ENCODE measurements at places on chromosomes 11 and 22.

DNA sequence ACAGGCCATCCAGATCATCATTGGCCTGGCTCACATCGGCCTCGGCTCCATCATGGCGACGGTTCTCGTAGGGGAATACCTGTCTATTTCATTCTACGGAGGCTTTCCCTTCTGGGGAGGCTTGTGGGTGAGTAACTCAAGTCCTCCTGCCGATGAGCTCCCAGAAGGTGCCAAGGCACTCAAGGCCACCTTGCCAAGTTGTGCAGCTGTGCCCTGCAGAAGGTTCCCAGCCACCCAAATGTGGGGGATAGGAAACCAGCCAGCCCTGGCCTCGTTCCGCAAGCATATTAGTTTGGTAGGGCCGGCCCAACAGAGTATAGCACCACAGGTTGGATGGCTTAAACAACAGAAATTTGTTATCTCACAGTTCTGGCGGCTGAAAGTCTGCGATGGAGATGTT, 4.0 kb downstream of the MS4A8 start:
- H3K36me3 ChIP-seq = no peaks in the 10 kb centered on the region
- DNase-seq = no peak
- H3K27ac ChIP-seq = no peak overlapping the region

GRCh38 chr11:102794382-102794781, 3.6 kb downstream of the MMP1 start:
- H3K4me3 ChIP-seq = no peak overlapping the region
- H3K4me1 ChIP-seq = no peaks in the 10 kb centered on the region
- H3K36me3 ChIP-seq = no peaks in the 10 kb centered on the region
- DNase-seq = no peak
- no peak overlapping the region for H3K27ac ChIP-seq

DNA sequence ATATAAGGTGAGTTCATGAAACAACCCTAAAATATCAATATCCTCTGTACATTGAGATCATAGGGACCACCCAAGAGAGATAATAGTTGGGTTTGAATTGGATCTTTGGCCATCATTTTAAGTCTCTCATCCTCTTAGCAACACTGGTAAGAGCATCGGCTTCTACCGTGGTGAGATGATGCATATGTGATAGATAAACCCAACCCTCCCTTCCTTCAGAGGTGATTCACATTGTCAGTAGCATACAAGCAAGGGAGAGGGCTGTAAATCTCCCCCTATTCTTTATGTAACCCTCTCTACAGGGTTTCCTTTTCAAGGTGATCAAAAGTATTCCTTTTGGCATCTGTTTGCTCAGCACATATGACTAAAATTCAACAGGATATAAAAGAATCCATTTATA, 102.4 kb upstream of the MTMR2 start:
- no peaks in the 10 kb centered on the region for H3K4me1 ChIP-seq
- H3K36me3 ChIP-seq = no peaks in the 10 kb centered on the region
- no peak for DNase-seq
- H3K27ac ChIP-seq = no peak overlapping the region
- H3K4me3 ChIP-seq = no peak overlapping the region
- H3K27me3 ChIP-seq = no peaks in the 10 kb centered on the region

DNA sequence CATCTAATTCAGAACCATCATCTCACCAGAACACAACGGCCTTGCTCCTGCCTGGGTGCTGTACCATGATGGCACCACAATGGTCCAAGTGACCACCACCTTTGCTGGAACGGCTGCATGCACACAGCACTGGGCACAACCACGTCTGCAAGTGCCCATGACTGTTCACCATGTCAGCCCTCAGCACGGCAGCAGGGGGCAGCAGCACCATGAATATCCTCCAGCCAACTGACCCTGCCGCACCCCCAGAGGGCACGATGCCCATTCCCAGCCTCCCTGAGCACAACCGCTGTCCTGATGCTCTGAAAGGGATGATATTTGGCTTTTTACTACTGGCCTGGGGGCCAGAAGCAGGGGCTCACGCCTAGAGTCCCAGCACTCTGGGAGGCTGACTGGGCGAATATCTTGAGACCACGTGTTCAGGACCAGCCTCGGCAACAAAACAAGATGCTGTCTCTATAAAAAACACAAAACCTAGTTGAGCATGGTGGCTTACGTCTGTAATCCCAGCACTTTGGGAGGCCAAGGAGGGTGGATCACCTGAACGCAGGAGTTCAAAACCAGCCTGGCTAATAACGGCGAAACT, 25.7 kb downstream of the DRD4 start:
- DNase-seq = no peak
- H3K27ac ChIP-seq = no peak overlapping the region
- peaks cover 28% of the 10 kb centered on the region for H3K36me3 ChIP-seq
- H3K27me3 ChIP-seq = no peaks in the 10 kb centered on the region
- H3K4me3 ChIP-seq = no peak overlapping the region

DNA sequence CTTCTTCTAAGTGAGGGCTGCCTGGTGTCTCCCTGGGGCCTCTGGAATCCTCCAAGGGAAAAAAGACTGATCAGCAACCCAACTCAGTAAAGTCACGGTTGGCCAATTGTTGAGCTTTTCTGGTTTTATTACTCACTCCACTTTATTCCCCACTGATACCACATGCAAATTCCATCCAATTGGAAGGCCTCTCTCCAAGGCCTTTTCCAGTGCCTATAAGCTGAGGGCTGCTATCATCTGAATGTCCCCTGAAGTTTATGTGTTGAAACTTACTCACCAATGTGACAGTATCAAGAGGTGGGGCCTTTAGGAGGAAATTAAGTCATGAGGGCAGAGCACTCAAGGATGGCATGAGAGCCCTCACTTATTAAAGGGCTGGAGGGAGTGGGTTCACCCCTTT, 463.3 kb downstream of the BUD13 start:
- H3K4me1 ChIP-seq = peaks cover 16% of the 10 kb centered on the region
- no peak overlapping the region for H3K4me3 ChIP-seq
- H3K27ac ChIP-seq = no peak overlapping the region
- DNase-seq = no peak
- H3K36me3 ChIP-seq = no peaks in the 10 kb centered on the region

DNA sequence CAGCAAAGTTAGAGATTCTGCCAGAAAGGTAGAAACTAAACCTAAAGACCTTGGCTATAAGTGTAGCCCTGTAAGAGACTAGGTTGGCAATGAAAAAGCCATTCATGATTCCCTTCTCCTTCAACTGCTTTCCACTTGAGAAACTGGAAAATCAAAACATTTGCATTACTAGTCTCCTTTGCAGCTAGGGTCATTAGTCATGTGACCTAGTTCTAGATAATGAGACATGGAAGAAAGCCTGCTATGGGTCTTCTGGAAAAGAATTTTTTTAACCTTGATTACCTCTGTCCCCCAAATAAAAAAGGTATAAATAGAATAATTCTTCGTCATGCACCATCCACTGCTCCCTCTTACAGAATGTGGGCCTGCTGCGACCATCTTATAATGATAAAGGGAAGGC, 80.1 kb downstream of the SOX6 start:
- H3K36me3 ChIP-seq = no peaks in the 10 kb centered on the region
- no peak overlapping the region for H3K4me3 ChIP-seq
- no peaks in the 10 kb centered on the region for H3K27me3 ChIP-seq
- H3K27ac ChIP-seq = no peak overlapping the region
- peaks cover 11% of the 10 kb centered on the region for H3K4me1 ChIP-seq
- DNase-seq = no peak
